Activated CD4-positive, alpha-beta T cell treated with anti-CD3 and anti-CD28 coated beads, Interleukin-2, amount 10 ng/mL, durations not matched to agents 7 days and 5 days (primary cell): ENCODE measurements at places on chromosomes 4 and X. TPM values are rescaled to one million over a fixed set of nuclear protein-coding genes. Genes with fewer than 3 reads are reported as not detected.

The HTN1 gene
- not detected for total RNA-seq

DNA sequence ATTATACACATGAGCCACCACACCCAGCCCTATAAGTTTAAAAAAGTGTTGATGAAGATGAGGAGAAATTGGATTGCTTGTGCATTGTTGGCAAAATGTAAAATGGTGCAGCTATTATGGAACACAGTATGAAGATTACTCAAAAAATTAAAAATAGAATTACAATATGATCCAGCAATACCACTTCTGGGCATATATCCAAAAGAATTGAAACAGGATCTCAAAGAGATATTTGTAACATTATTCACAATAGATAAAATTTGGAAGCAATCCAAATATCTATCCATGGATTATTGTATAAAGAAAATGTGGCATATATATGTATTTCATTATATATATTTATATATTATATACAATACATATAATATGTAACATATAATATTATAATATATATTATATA, 515.6 kb upstream of the GNPDA2 start:
- DNase-seq = no peak

GRCh38 chr4:135429528-135429927, 1227.9 kb upstream of the PABPC4L start:
- DNase-seq = no peak

The CENPE gene
- total RNA-seq = 65.0 TPM

DNA sequence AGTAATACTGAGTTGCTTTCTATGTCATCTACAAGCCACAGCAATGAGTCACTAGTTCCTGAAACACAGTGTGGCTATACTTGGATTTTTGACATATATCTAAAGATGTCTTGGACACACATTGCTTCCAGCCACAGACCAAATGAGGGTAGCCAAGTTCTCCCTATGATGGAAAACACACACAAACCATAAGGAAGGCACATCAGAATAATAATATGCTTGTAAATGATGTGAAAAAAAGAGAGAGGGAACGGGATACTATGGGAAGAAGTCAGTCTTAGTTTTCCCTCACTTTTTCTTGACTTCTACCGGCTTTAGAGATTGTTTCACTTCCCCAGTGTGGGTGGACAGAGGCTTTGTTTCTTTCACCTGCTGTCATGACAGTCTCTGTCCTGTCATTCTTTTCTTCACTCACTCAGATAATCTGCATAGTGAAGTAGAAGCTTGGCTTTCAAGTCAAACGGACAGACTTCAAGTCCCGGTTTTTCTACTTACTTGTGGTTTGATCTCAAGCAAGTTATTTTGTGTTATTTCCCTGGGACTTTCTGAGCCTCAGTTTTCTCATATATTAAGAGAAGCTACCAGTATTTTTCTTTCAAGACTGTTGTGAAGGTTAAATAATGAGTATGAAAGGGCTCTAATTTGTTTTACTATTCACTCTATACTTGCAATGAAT, 34.7 kb downstream of the P2RY10 start:
- DNase-seq = peak; percentile 6

The PABPC1L2A gene
- not detected for total RNA-seq
